ENCODE measurements at places on chromosomes 16 and 17.

DNA sequence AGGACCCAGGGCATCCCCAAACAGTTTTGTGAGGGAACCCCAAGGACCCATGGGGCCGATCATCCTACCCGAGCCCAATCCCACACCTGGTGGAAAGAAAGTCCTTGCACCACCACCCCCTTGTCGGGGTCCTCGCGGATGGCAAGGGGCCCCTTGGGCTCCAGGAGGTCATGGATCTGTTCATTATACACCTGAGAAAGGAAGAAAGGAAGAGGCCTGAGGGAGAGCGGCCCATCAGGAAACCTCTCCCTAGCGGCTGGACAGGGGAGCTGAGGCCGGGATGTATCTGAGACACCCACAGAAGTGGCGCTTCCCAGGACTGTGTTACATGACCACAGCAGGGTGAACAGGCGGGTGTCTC, 12.8 kb downstream of the KIF18B start:
- DNase-seq, result no peak

GRCh38 chr17:48144976-48145798, 37.6 kb downstream of the SNX11 start:
- DNase-seq, result no peak

DNA sequence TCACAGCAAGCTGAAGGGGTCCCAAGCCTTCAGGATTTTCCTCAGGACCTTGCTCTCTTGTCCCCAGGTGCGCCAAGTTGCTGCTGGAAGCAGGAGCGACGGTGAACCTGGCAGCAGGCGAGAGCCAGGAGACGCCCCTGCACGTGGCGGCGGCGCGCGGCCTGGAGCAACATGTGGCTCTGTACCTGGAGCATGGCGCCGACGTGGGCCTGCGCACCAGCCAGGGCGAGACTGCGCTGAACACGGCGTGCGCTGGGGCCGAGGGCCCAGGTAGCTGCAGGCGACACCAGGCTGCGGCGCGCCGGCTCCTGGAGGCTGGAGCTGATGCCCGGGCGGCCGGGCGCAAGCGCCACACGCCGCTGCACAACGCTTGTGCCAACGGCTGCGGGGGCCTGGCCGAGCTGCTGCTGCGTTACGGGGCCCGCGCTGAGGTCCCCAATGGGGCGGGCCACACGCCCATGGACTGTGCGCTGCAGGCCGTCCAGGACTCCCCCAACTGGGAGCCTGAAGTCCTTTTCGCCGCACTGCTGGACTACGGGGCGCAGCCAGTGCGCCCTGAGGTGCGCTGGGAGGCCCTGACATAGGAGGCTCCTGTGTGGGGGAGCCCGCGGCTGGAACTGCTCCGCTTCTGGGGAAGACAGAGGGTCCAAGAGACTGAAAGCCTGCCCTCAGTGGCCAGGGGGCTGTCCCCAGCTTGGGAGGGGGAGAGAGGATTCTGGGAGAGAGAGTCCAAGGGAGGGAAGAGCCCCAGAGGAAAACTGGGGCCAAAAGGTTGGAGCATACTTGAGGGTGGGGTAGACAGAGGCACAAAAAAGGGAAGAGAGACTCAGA, 6.4 kb downstream of the ASB16 start:
- DNase-seq, result no peak

DNA sequence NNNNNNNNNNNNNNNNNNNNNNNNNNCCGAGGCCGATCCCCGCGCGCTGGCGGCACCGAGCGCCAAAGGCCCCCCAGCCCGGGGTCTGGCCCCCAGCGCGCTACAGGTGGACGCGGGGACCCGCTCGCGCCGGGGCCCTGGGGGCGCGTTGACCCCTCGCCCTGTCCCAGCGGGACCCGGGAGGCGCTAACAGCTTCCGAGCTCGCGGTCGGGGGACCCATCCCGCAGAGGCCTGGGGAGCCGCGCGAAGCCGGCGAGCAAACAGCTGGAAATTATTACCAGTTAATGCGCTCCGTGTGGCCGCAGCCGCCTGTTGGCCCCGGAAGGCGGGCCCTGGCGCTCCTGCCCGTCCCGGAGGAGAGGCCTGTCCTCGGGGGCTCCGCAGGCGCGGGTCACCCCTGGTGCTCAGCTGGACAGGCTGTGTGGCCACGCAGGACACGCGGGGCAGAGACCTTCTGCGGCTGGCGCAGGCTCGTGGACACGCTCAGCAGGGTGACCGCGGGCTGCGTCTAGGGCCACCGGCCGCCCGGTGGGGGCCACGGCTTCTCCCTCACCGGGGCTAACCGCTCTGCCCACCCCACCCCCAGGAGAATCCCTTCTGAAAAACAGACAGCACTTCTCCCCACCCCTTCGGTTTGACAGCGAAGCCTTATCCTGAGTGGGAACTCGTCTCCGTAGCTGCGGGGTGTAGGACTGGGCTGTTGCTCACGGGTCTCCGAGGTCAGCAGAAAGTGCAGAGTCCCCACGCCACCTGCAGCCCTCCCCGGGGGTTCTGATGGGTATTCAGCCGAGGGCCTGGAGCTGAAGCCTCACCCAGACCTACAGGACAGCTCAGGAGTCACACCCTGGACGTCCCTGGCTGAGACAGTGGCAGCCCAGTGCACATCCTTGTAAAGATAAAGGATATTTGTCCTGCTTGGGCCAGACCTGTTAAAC, 138.7 kb upstream of the RPH3AL start:
- DNase-seq, result no peak
